ENCODE measurements at places on chromosomes 2 and 18.

DNA sequence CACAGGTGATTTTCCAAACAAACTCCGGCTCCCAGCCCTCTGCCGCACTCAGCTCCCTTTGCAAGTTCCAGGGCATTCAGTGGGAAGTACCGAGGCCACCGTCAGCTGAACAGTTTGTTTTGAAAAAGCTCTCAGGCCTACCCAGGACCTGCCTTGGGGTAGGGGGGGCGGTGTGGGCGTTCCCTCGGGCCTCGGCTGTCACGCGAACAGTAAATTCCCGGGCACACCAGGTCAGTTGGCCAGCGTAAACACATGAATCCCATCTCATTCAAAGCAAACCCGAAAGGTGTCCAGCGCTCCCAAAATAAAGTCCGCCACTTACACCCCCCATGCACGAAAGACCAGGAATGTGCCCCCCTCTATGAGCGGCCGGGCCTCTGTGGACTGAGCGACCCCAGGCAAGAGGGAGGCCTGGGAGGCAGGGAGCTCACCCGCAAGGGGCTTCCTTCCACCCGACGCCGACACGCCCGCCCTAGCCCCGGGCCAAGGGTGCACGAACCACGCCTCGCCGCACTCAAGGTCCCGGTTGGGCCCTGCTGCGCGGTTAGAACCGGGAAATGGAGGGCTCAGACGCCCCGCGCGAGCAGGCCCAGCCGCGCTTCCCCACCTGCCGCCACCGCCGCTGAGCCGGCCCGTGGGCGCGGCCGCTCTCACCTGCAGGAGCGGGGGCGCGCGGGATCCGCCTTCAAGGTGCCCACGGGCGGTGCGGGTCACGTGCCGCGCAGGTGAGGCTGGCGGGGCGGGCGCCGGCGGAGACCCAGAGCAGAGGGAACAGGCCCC is at the start of gene WDSUB1:
WDSUB1 (minus strand) TSS at position 775 of the 780 bp plus-strand sequence. CDS start 3,634 bp downstream, outside the sequence.
- no peak for DNase-seq

GRCh38 chr2:88252646-88253045 is 82.5 kb downstream of the THNSL2 start:
- DNase-seq, result no peak

- DNase-seq, result no peak
Observed at GRCh38 chr2:104654811-104655210, 199.1 kb upstream of the POU3F3 start.

DNA sequence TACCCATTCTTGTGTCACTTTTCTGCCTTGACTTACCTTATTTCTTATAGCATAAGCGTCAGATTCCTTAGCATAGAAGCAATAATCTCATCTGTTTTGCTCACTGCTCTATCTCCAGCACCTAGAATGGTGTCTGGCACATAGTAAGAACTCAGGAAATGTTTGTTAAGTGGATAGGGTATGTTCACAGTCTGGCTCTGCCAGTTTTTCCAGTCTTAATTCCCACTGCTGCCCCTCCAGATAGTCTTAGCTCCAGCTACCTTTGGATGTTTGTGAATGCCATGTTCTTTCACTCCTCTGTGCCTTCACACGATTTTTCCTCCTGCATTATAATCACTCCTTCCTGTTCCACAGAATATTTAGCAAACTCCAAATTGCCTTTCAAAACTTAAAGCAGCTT is 29.0 kb downstream of the DNAJC10 start:
- no peak for DNase-seq

DNA sequence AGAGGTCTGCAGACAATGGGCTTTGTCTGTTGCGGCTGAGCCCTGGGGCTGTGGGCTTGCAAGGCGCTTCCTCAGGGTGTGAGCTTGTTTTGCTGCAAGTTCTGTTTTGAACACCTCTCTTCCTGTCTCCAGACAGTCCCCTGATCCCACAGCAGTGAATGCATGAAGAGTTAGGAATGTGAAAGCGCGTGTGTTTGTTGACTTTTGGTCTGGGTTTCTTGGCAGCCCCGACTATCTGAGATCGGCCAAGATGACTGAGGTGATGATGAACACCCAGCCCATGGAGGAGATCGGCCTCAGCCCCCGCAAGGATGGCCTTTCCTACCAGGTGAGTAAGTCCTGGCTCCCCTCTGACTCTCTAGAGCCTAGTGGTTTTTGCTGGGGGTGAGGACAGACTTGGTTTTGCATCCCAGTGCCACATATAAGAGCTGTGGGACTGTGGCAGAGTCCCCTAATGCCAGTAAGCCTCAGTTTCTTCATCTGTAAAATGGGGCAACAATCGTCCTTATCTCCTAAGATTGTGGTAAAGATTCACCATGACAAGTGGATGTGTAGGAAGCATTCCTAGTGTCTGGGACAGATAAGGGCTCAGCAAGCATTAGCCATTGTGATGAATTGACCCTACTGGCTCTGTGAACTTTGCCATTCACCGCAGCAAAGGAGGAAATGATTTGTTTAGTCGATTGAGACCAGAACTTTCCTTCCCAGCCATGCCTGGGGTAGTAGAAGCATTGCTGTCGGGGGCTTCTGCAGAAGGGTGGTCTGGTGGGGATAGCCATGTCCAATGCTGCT is 3.0 kb downstream of the LBH start:
- DNase-seq, result no peak

DNA sequence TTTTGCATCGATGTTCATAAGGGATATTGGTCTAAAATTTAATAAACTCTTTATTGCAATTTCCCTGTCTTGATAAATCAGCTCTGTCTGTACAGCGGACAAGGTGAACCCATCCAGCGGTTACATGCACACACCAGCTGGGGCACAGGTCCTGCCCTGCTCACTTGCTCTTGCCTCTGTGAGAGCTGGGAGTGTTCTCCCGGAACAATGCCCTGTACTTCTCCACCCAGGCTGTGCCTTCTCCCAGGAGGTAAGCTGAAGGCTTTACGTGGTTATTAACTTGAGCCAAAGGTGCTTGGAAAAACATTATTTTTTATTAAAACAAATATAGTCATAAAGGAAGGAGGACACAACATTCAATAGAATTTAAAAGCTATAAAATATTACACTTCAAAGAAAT is 117.6 kb downstream of the ALPK2 start:
- no peak for DNase-seq

DNA sequence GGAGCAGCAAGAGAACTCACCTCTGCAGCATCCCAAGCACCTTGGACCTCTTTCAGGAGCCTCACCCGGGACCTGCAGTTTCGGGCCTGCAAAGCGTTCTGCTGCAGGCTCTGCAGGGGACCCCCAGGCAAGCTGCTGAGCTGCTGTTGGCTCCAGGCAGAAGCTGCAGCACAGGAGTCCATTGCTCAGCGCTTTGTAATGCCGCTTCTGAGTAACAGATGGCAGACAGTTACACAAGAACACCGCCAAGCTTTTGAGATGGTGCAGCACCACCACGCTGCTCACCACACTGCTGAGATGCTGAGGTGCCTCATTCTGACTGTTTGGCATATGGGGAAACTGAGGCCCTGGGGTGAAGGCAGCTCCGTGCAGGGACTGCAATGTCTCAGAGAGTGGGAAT is 1.9 kb upstream of the GALNT14 start:
- no peak for DNase-seq

DNA sequence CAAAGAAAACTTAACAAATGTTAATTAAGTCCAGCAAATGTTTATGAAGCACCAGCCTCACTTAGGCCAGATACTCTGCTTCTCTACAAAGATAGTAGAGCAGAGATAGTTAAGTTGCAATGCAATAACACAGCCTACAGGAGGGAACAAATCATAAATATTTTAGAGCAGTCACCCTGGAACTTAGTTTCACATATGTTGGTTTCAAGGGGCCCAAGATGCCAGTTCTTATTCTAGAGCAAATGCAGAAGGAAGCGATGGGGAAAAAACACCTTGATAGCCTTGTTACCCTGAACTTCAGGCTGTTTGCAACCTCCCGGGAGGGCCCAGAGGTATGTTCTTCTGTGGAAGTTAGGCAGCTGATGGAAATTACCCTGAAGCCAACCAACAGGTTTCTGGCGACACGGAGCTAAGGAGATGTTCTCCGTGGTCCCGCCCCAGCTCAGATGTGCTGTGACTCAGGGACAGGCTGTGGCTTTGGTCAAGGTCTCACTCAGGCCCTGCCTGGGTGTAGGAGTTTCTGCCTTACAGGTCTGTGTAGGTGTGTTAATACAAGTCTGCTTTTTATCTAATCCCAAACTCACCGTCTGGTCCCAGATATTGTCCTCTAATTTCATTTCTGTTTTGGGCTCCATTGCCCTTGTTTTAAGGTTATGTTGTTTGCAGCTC is 3.8 kb downstream of the CTIF start:
- no peak for DNase-seq

DNA sequence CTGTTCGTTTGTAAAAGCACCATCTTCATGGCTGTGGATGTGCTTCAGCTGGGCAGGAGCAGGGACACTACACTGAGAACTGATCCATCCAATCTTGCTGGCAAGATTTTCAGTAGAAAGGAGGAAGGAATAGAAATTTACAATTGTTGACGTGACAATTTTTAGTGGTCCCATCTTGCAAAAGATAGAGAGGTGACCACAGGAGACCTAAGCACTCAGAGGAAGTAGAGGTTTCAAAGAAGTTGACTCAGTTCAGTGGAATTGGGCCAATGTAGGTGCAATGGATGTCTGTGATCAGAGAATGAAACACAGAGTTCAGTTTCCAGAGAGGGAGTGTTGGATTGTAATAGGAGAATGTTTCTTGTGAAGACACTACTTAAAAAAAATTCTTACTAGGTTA is 1.4 kb downstream of the UGT1A5 start:
- DNase-seq, result no peak

DNA sequence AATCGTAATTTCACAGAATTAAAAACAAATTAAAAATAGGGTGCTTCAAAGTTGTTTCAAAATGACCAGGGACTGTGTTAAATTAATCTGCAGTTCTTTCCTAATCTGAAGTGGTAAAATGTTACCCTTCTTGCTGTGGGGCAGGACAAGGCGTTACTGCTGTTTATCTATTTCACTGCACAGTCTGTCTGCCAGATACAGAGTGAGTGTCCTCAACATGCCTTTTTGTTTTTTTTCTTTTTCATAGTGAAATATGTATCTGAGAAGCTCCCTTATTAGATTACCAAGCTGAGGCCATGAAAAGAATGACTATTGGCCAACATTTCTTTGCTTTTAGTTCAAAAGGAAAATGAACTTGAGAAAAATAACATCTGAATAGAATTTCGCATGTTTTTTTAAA is 38.0 kb downstream of the KCTD1 start:
- no peak for DNase-seq

GRCh38 chr2:6946722-6947121 is 29.5 kb downstream of the RNF144A start:
- DNase-seq, result no peak

GRCh38 chr18:7146067-7146466 is 28.5 kb upstream of the LAMA1 start:
- DNase-seq, result no peak

Measured in activated CD4-positive, alpha-beta T cell treated with anti-CD3 and anti-CD28 coated beads, Interleukin-2, amount 50 U/mL, for 24 hours (primary cell).